ENCODE measurements at places on chromosomes 13 and 19.

- no peak for DNase-seq
These were observed 588.3 kb upstream of the SGCG start for GRCh38 chr13:22592515-22592914.

DNA sequence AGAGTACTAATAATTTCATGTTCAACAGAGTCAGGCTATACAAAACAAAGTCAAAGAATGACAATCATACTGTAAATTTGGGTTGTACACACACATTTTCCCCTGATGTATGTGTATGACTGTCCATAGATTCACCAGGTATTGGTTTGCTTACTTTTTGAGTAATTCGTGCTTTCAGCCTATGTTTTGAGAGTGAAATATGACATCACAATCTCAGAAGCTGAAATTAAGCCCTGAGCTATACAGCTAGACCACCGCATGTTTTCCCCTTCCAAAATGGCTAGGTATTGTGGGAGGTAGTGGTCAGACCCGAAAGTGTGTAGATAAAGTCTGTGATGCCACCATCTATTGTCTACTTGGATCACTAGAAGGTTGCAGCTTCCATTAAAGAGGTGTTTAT, 102.8 kb downstream of the KATNAL1 start:
- DNase-seq: no peak

DNA sequence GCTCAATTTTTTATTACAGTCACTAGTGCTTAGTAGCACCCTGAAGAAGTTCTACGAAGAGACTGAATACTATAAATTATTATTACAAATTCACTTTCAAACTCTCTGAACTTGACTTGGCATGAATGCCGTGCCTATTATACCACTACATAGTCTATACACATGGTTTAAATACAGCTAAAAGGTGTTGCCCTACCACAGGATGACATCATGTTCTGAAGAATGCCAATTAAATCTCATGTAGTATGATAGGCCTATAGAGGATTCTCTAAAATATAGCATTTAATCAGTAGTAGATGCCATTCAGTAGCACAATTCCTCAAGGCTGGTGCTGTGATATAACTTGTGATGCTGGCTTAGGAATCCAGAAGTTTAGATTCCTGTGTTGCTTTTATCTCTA, 16.7 kb upstream of the POSTN start:
- no peak for DNase-seq

DNA sequence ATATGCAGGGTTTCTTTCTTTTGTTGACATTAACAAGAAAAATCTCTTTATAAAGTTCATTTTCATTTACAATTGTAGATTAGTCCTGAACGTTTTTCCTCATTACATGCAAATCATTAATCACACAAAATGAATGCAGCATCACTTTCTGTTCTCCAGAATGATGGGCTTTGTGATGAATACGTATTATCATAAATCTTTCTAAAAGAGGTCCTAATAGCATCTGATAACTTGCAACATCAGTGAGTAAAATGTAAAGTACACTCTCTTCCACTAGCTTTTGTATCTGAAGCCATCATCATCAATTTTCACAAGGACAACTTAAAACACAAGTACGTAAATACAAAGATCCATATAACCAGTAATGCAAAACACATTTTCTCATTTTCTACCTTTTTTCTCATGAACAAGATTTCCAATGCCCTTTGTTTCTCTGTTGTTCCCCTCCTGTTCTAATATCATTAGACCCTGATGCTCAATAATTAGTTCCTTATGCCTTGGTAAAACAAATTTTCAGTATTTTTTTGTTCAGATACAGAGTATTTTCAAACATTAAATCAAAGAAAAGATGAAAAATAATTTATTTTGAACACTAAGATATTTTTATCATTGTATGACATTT, 437.4 kb upstream of the MIR17HG start:
- DNase-seq: no peak

DNA sequence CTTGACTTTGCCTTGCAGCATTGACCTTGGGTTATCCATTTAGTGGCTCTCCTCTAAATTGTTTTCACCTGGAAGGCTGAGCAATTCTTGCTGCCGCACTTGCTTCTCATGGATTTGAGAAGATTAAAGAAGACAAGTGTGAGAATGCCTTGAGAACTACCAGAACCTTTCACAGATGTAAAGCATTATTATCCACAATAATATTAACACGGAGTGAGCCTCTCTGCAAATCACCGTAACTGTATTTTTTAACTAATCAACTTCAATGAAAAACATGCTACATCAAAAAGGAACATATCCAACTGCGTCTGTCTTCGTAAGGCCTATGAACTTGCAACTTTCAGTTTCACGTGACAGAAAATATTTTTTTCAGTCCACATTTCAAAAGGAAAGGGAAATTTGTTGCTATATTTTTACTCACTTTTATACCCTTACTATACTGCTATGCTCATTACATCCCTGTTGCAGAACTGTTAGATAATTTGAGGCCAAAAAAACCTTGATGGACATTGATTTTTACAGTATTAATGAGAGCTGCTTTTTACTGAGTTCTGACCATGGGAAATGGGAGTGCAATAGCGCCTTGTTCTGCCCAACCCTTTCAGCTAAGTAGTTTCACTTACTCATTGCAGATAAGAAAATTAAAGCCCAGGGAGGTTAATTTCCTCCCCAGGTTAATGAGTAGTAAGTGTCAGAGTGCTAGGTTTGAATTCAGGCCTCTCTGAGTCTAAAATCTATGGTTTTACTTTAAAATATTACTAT, 93.8 kb upstream of the RAP2A start:
- DNase-seq: no peak

DNA sequence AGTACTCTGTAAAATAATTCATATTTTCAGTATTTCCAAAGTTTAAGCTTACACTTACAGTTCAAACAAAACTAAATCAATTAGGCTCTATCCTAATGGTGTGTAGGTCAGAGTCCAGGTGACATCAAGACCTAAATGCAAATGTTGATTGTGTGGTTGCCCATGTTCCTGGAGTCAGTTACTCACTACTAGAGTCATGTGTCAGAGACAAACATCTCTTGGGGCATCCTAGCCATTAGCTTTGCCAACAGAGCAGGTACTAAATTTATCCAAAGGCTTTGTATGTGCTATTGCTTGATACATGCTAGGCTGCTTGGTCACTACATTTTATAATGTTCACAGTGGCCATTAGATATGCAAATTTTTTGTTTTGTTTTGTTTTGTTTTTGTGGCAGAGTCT, 11.7 kb downstream of the SPRY2 start:
- DNase-seq: no peak

DNA sequence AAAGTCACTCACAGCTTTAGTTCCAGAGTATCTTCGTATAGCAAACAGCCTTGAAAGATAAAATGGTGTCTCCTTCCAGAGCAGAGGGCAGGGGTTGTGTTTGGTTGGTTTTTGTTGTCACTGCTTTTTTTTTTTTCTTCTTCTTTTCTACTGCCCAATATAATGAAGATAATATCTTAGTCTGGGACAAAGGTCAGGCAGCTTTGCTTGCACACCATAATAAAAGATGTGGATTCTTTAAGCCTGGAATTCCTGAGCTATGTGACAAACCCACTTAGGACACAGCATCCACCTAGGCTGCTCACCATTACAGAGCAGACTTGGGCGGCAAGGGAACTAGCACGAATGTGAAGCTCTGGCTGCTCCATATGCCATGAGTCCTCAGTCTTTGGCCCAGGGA, 165.6 kb upstream of the MIR17HG start:
- DNase-seq: no peak

DNA sequence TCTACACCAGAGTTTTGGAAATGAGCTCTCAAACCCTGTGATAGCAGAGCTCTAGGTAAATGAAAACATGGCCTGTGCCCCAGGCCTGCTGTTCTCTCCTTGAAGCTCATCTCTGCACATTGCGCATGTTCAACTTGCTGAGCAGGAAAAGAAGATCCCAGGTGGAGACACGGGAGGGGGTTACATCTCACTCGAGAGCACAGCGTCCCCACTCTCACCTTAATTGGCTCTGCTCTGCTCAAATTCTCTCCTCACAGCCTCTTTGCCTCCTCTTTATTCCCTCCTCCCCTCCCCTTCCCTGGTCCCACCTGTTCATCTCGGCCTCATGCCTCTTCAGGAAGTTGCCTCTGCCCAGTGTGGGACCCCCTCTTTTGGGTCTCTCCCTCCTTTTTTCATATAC, 44.7 kb downstream of the RGCC start:
- no peak for DNase-seq

DNA sequence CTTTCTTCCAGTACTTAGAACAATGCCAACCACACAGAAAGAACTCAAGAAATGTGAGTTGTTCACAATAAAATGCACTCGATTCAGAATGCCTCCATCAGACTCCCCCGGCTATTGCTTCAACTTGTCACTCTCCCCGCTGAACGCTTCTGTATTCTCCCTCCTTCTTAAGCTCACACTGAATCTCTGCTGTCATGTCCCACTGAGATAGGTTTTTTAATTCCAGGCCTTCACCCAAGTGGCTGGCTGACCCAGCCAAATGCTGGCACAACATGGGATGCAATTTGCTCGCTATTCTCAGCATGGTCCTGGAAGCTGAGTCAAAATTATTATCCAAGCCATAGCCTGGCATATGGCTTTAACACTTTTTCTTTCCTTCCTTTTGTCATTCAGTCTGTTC, 76.8 kb upstream of the SERP2 start:
- peak; percentile 54 for DNase-seq

GRCh38 chr19:53101518-53101917, 1.7 kb downstream of the ZNF160 start:
- DNase-seq: no peak

DNA sequence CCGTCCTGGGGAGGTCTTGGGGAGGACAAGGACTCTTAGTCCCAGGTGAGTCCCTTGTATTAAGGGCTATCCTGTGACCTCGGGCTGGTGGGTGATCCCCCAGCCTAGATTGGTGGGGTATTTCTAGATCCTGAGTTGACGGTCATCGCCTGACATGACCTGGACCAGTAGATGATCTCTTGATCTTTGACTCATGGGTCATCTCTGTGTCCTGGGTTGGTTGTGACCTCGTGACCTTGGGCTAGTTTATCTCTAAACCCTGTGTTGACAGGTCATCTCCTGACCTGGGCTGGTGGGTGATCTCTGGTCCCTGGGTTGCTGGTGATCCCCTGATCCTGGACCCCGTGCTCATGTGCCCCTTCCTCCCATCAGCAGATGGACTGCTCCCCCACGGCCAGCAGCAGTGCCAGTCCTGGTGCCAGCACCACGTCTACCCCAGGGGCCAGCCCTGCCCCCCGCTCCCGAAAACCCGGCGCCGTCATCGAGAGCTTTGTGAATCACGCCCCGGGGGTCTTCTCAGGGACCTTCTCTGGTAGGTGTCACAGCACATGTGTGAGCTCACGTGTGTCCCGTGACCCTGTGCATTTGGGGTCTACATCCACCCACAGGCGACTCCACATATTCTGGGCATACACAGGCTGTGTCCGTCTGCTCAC, 6.3 kb downstream of the MIDN start:
- no peak for DNase-seq

GRCh38 chr19:41887711-41888382, 4.9 kb downstream of the ARHGEF1 start:
- no peak for DNase-seq

DNA sequence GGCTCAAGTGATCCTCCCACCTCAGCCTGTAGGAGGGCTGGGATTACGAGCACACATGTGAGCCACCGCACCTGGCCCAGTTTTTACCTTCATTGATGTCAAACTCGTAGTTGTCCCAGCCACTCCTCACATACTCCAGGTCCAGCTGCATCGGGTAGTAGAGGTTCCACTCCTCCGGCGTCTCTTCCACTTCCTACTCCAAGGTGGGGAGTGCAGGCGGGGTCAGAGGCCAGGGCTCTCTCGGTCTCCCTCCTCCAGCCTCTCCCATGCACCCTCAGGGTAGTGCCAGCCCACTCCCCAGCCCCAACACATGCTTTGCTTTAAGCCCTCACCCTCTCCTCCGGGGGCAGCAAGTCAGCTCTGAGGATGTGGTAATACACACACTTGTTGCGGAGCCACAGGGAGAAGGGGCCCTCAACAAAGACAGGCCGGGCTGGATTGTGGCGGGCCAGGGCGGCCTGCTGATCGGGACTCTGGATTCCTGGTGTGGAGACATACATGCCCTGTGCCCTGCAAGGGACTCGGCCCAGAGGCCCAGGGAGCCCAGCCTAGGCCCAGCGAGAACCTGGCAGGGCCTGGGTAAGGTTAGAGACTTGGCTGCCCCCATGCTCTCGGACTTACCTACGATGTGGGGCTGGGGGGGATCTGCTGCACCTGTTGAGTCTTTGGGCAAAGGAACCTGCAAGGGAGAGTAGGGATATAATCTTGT, 1.9 kb upstream of the ZNF653 start:
- DNase-seq: no peak

DNA sequence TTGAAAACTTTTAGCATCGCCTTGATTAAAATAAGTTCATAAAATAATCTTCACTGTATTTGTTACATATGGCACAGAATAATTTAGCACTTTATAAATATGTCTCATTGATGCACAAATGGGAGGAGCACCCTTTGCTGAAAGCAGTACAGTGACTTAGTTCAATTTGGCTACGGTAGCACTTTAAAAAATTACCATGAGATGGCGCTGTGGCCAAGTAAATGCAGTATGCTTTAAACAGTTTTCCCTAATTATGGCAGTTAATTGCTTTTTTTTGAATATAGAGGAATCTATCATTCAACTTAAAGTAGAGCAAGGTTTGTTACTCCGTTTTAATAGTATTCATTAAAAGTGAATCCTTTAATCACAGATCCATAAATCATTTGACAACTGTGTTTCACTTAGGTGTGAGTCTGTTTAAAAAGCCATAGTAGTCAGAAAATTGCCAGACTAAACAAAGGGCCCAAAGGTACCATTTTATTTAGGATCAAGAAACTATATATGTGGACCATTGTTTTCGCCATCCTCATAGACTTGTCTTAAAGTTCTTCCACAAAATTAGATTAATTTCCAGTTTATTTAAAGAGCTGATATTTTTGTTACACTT, 34.7 kb upstream of the ESD start:
- peak; percentile 40 for DNase-seq

- DNase-seq: no peak
These were observed 296.8 kb downstream of the EFNB2 start for GRCh38 chr13:106238690-106239089.

DNA sequence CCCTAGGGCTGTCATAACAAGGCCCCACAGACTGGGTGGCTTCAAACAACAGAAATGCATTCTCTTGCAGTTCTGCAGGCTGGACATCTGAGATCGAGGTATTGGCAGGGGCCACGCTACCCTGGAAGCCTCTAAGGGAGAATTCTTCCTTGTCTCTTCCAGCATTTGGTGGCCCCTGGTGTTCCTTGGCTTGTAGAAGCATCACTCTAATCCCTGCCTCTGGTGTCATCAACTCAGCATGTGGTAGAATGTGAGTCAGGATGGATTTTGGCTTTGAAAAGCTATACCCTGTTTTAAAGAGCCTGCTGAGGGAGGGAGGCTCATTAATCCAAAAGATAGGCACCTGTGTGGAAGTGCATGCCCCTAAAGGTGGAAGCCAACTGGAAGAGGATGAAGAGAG, 7.9 kb upstream of the GGACT start:
- peak; percentile 48 for DNase-seq

DNA sequence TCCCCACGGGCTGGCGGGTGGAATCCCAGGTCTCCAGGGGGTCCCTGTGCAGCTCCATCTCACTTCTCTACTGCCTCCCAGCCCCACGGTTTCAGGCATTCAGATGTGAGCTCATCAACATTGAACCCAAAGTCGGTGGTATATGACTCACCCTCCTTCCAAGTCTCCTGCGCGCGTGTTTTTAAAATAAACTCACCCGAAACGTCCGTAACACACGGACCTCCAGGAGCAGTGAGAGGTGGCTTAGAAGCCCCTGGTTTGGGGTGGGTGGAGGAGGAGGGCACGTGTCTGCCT, 14.0 kb upstream of the CRTC1 start:
- DNase-seq: no peak

Data from NCI-H446 (cell line).